ENCODE measurements at places on chromosomes 16 and 17.

GRCh38 chr16:19657831-19658230, 60.2 kb downstream of the KNOP1 start:
- no peak for DNase-seq

GRCh38 chr17:78380370-78380769, 1.9 kb downstream of the PGS1 start:
- DNase-seq, result no peak

- no peak for DNase-seq
Measured at GRCh38 chr17:45293413-45294211, 23.2 kb downstream of the MAP3K14 start.

DNA sequence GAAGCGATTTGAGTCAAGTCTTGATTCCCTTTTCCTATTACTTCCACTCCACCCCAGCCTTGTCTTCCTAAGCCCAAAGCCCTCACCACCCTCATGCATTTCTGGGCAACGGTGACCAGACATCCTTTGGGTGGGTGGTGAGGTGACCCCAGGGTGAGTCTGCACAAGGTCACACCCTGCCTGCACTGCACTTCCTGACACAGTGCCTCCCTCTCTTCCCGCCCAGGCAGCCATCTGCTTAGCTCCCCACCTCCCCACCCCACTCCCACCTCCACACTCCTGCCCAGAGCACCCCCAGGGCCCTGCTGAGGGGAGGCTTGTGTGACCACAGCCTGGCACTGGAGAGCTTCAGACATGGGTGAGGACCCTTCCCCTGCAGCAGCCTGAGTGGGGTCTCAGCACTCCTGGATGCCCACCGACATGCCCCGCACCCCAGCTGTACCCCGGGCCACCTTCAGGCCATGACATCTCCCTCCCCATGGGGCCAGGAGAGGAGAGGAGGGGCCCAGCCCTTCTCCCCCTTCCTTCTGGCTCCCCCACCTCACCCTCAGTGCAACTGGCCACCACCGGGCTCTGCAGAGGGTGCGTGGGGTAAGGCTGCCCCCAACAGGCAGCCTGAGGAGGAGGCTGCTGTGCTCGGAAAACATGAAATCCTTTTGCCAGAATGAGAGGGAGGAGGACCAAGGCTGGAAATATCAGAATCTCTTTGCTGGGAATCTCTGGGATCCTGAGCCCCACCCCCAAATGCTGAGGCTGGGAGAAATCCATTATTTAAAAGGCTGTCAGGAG, 68.6 kb downstream of the CCT6B start:
- DNase-seq, result no peak

DNA sequence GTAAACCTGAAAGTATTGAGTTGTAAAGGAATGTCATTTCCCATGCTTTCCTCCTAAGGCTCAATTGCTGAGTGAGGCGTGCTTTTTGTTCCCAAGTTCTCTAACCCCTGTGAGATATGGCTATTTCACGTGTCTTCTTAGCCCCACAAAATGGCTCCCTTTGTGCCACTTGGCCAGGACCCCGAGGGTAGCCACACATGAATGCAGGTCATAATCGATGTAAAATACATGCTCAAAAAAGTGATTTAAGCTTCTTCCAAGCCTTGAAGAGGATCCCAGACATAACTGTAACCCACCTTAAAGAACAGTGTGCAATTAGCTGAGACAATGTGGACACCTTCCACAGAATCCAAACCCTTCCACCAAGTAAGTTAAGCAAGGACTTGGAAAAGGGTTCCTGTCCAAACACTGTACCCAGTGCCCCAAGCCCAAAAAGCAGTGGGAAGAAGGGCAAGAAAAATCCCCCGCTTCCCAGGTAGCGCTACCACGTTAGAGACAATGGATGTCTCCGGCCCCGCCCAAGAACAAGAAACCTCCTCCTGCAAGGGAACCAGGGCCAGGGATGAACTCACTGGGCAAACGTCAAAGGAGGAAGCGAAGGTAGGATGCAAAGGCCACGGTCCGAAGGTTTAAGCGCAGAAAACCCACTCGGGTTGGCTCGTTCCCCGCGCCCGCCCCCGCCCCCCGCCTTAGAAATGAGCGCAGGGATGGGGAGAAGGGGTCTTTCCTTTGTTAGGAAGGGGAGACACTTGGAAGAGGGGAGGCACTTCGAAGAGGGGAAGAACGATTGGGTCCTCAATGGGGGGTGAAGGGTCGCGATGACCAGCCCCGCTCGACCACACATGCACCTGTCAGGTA, 1.2 kb downstream of the JPT1 start:
- no peak for DNase-seq

DNA sequence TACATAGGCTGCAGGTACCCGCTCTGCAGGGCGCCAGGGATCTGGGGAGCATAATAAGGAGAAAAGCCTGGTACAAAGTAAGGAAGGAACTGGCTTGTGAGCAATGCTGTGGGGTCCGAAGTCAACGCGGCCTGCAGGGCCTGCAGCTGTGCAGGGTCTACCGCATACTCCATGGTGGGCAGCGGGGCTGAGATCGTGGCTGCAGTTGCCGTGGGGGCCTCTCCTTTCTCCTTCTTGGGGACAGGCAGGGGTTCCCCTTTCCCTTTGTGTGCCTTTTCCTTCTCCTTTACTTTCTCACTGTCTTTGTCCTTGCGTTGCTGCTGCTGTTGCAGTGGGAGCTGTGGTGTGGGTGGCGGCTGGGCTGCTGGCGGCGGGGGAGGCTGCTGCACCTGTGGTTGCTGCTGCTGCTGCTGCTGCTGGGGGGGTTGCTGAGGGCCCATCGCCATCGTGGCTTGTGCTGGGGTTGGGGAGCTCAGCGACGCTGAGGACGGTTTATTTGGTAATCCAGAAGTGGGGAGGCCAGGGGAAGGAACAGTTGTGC, 259.6 kb downstream of the ZFHX3 start:
- no peak for DNase-seq

- DNase-seq, result no peak
Measured at GRCh38 chr16:72665701-72666100, 382.2 kb downstream of the ZFHX3 start.

- DNase-seq, result peak; percentile 81
Measured at GRCh38 chr17:75271233-75271954, 363 bp upstream of the MIF4GD start.

DNA sequence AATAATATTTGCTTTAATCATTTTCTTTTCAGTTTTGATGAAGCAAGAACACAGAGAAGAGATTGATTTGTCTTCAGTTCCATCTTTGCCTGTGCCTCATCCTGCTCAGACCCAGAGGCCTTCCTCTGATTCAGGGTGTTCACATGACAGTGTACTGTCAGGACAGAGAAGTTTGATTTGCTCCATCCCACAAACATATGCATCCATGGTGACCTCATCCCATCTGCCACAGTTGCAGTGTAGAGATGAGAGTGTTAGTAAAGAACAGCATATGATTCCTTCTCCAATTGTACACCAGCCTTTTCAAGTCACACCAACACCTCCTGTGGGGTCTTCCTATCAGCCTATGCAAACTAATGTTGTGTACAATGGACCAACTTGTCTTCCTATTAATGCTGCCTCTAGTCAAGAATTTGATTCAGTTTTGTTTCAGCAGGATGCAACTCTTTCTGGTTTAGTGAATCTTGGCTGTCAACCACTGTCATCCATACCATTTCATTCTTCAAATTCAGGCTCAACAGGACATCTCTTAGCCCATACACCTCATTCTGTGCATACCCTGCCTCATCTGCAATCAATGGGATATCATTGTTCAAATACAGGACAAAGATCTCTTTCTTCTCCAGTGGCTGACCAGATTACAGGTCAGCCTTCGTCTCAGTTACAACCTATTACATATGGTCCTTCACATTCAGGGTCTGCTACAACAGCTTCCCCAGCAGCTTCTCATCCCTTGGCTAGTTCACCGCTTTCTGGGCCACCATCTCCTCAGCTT, 45.0 kb downstream of the ESRP2 start:
- no peak for DNase-seq

- DNase-seq, result no peak
Measured at GRCh38 chr17:60311186-60311585, 80.7 kb downstream of the USP32 start.

DNA sequence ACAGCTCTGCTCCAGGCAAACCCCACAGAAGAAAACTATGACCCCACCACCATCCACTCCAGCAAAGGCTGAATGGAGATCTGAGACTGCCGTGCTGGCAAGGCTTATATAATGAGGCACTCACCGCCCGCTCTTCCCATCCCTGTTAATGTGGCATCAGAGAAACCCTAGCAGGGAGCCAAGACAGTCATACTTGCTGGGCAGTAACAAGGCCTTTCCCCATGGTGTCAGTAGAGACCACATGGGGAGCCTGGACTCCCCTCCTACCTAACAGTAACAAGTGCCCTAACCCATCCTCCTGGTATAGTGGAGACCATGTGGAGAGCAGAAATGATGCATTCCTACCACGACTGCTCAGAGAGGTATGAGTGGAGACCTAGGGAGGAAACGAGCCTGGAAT, 235.2 kb downstream of the C16orf78 start:
- no peak for DNase-seq

DNA sequence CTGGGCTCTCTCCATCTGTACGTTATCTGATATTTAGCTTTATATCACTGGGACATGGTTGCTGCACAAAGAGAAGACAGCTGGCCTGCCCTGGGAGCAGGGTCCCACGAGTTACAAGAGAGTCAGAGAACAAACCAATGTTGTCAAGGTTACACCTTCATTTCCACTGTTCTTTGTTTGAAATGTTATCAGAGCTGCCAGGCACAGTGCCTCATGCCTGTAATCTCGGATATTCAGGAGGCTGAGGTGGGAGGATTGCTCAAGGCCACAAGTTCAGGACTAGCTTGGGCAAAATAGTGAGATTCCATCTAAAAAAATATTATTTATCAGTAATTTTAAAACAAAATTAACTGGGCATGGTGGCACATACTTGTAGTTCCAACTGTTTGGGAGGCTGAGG, 34.6 kb downstream of the ATP6V0A1 start:
- DNase-seq, result no peak

DNA sequence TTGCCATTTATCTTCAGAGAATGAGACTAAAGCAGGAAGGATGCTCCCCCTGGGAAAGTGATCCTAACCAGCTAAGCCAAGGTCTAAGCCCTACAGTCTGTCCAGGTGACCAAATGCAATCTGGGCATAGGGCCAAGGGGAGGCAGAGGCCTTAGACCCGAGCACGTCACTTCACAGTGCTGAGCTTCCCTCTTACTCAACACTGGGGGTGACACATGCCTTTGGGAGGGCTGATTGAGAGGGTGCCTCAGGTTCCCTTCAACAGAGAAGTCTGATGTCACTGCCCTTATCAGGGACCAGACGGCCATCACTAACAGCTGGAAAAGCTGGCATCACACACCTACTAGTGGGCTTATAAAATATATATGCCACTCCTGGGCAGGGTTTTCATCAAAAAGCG, 4.0 kb downstream of the CIAO2B start:
- no peak for DNase-seq

- DNase-seq, result peak; percentile 45
Measured at GRCh38 chr16:726438-727290, at the start of the genes CCDC78 and HAGHL. CCDC78 (minus strand) TSS chr16:726443; CDS start chr16:726367, 76 bp downstream. HAGHL (plus strand) TSS chr16:727106; CDS start chr16:727510, 404 bp downstream.

- no peak for DNase-seq
Measured at GRCh38 chr16:87369796-87370719, 13.5 kb downstream of the FBXO31 start.

- no peak for DNase-seq
Measured at GRCh38 chr17:40372031-40372430, 7.5 kb upstream of the GJD3 start.

DNA sequence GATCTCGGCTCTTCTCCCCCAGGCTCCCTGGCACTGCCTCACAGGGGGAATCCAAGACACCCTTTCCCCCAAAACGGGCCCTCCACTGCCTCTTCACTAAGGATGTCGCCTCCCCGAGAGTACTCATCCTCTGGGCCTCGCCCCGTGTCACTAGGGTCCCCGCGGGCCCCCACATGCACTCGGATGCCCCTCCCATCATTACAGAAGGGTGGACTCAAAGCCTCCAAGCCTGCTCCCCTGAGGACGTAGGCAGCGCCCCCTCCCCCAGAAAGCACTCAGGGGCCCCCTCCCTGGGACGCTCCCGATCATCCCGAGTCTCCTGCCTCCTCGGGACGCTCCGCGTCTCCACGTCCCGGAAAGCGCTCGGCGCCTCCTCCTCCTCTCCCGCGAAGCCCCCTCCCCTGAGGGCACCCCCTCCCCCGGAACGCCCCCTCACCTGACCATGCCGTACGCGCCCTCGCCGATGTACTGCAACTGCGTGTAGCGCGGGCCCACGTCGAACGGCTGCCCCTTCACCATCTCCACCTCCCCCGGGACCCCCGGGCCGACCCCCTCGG, 338 bp downstream of the MAPK3 start:
- no peak for DNase-seq

- no peak for DNase-seq
Measured at GRCh38 chr16:22806811-22807210, 7.2 kb upstream of the HS3ST2 start.

- no peak for DNase-seq
Measured at GRCh38 chr17:14311186-14311705, 10.4 kb downstream of the HS3ST3B1 start.

- DNase-seq, result no peak
Measured at GRCh38 chr17:78596871-78597764, 19.9 kb upstream of the DNAH17 start.

DNA sequence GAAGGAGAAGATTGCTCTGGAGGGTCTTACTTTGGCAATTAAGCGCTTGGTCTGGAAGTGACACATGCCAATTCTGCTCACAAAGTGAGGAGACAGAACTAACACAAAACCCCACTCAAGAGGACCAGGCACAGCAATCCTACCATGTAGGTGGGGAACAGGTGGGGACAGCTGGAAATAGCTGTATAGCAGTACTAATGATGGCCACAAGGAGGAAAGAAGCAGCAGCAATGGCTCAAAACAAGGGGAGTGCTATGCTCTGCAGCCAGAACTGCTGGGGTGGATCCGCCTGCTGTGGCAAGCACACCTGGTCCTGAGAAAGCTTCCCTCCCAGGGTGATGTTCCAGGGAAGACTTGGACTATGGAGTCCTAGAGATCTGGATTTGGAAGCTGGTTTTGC, 17.0 kb upstream of the TMEM132E start:
- no peak for DNase-seq

GRCh38 chr17:14737984-14738651, 437.2 kb downstream of the HS3ST3B1 start:
- DNase-seq, result no peak

GRCh38 chr16:24367186-24367710, 111.1 kb downstream of the CACNG3 start:
- no peak for DNase-seq

DNA sequence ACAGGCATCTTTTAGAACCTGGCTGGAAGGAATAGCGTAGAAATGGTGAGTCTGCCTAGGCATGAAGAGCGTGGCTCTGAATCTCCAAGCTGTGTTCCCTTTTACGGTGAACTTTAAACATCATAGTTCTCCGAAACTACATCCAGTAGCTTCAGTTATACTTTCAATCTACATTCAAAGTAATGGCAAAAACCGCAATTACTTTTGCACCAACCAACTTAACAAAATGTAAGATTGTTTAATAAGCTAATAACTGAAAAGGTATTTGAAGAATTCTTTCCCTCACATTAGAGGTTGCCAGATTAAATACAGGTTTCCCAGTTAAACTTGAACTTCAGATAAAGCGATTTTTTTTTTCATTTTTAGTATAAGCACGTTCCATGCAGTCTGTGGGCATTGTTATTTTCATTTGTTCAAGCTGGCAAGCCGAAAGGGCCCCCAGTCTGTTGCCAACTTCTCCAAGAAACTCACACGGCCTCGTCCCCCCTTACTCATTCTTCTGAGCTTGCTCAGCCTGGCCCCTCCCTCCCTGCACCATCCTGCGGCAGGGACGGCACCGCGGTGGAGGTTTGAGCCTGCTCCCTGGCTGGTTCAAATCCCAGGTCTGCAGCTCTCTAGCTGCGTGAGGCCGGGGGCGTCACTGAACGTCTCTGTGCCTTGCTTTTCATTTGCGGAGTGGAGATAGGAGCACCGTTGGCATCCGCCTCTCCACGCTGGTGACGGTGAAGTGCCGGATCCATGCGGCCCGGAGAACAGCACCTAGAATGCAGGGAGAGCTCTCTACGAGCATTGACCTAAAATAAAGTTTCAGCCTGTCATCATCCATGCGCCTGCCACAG, 3.5 kb upstream of the MTHFSD start:
- no peak for DNase-seq

Data from stimulated activated CD8-positive, alpha-beta memory T cell treated with anti-CD3 and anti-CD28 coated beads, Interleukin-7, amount 100 ng/mL, for 1 hour (primary cell).